ENCODE measurements at places on chromosomes 11 and 22.

DNA sequence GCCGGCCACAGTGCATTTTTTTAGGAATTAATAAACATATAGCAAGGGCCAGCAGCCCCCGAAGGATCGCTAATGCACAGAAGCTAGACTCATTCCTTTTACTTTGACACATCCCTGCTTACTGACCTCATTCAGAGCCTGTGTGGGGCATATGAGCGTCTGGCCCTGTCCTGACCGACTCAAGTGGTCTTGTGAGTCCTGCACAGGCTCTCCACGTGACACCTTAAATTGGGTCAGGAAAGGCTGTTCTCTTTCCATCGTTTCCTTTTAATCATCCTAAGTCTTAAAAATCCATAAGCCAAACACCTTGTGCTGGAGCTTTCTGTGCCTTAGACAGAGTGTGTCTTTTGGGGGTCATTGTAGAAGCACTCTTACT lies 18.6 kb downstream of the SDHAF2 start:
- no peak for DNase-seq

GRCh38 chr22:35319244-35319985 lies 19.7 kb downstream of the TOM1 start:
- no peak for DNase-seq

DNA sequence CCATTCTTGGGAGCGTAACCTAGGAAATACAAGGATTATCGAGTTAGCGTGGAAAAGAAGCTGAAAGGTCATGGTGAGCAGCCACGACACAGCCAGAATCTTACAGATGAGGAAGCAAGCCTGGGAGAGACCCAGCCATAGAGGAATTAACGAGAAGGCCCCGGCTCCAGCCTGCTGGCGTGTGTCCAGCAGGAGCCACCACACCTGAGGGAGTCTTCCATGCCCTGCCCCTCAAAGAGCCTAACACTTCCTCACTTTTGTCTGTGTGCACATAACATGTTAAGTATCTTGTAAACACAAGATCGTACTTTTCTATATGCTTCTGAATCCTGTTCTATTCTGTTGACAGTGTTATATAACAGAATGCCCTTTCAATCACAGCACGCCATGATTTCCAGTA lies 18.1 kb downstream of the CECR2 start:
- DNase-seq, result no peak

GRCh38 chr22:39149915-39150847 lies 2.3 kb downstream of the CBX7 start:
- DNase-seq, result no peak

DNA sequence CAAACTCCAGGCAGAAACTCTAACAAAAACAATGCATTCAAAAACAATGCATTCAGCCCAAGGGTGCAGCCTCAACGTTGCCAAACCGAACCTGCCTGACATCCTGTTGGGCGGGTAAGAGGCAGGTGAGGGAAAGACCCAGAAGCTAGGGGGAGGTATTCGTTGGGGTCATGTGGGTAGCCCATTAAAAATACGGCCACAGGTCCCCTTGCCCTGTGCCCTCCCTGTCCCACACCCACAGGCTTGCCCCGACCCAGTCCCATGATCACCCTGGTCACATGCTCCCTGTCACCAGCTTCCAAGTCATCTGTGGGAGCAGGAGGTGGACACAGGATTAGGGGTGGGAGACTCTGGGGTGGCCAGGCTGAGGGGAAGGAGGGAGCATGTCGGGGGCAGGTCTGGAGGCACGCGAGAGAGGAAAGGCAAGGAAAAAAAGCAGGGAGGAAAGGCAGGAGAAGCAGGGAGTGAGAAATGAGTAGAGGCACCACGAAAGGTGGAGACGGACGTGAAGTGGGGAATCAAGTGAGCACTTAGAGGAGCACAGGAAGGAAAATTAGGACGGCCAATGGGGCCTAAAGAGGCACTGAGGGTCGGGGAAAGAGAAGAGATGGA lies 683 bp downstream of the PLA2G6 start:
- DNase-seq, result peak; percentile 76

- DNase-seq, result no peak
Measured at GRCh38 chr11:19187833-19188258, 13.9 kb downstream of the CSRP3 start.

DNA sequence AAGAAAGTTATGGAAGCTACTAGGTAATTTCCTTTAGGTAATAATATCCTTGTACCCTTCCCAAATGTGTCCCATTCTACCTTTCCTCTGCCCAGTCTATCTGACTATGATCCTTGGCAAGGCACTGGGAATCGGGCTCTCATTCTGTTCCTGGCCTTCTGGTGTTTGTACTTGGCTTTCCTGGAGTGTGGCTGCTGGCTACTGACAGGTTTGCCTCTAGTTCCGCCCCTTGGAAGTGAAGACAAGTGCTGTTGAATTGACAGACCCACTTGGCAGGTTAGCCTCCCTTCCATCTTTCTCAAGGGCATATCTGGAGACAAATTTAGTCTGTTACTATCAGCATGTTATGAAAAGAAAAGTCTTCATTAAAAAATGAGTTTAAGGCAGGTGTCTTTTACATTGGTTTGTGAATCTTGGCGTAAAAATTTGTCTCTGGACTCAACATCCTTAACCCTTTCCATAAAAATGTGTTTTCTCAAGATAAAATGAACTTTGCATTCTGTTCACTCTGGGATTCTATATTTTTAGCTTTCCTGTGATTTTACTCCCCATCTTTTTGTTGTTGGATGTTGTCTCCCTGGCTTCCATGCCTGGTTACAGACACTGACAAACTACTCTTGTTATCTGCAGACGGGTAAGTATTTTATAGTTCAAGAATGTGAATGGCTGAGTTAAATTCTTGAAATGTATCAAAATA lies 287.4 kb upstream of the PDGFD start:
- DNase-seq, result no peak
